ENCODE measurements at places on chromosomes 11 and 22. TPM values are rescaled to one million over a fixed set of nuclear protein-coding genes. Genes with fewer than 3 reads are reported as not detected.

GRCh38 chr22:35521358-35522224 lies 19.0 kb upstream of the RASD2 start:
- no peaks in the 10 kb centered on the region for H3K36me3 ChIP-seq
- DNase-seq, result no peak
- H3K4me3 ChIP-seq, result no peak overlapping the region
- no peaks in the 10 kb centered on the region for H3K27me3 ChIP-seq
- no peak overlapping the region for H3K27ac ChIP-seq
- H3K4me1 ChIP-seq, result no peaks in the 10 kb centered on the region

GRCh38 chr11:69477086-69477485 lies 4.4 kb upstream of the LINC01488 start:
- no peak overlapping the region for H3K4me3 ChIP-seq
- H3K36me3 ChIP-seq, result no peaks in the 10 kb centered on the region
- DNase-seq, result no peak
- no peaks in the 10 kb centered on the region for H3K27me3 ChIP-seq
- no peaks in the 10 kb centered on the region for H3K4me1 ChIP-seq
- no peak overlapping the region for H3K27ac ChIP-seq

- H3K4me1 ChIP-seq, result no peaks in the 10 kb centered on the region
- no peaks in the 10 kb centered on the region for H3K36me3 ChIP-seq
- no peak overlapping the region for H3K4me3 ChIP-seq
- H3K27ac ChIP-seq, result no peak overlapping the region
- H3K27me3 ChIP-seq, result no peaks in the 10 kb centered on the region
- DNase-seq, result no peak
These were observed 38.5 kb downstream of the DNAJC24 start for GRCh38 chr11:31408201-31408600.

DNA sequence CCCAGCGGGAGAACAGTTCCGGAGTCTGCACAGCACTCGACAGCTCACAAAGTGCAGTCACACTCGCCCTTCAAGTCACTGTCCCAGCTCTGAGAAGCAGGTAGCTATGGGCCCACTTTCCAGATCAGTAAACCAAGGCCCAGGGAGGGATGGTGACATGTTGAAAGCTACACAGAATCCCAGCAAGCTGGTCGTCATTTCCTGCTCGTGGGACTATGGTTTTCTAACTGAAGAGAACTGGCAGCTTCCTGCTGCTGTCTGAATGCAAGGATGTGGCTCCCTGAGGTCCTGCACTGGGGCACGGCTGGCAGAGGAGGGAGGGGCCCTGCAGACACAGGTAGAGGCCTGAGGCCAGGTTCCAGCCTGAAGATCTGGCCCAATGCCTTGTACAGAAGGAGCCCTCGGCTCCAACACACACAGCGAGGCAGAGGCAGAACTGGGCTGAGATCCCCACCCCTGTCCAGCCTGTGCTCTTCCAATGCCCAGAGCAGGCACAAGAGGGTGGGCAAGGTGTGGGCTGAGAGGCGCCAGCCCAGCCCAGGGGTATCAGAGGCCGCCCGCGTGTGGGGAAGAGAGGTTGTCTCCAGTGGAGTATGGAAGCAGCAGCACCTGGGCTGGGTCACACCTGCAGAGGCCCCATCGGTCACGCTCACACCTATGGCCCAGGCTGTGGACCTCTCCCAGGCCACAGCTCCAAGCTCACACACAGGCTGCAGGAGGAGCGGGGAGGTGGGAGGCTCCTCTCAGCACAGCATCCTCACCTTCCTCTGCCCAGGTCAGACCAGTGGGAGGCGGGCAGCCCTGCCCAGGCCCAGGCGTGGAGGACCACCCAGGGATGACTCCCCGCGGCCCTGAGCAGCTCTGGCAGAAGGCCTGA lies 119.2 kb downstream of the PHF21B start:
- H3K36me3 ChIP-seq, result no peaks in the 10 kb centered on the region
- no peak for DNase-seq
- H3K4me3 ChIP-seq, result no peak overlapping the region

PLAAT3 gene
- polyA plus RNA-seq, result 9.2 TPM

DNA sequence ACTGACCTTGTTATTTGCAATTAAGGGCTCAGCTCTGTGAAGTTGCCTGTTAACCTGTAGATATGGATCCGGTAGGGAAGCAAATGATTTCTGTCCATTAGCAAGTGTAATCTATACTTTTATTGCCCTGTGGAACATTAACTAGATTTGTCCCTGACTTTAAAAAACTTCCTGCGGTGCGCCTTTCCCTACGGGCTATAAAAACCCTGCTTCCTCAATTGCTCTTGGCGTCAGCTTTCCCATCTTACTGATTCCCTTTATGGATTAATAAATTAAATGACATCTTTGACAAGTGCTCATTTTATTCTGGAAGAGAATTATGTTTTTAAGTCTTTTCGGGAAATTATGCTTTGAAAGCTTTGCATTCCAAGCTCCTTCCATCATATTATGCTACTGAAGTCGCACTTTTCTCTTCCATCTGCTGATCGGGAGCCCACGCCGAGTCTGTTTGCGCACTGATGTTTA lies 18.3 kb upstream of the CLMP start:
- DNase-seq, result no peak
- H3K4me1 ChIP-seq, result no peaks in the 10 kb centered on the region
- no peak overlapping the region for H3K27ac ChIP-seq
- no peak overlapping the region for H3K4me3 ChIP-seq
- no peaks in the 10 kb centered on the region for H3K27me3 ChIP-seq

GRCh38 chr22:50308597-50308935 lies 1.1 kb upstream of the PLXNB2 start:
- no peaks in the 10 kb centered on the region for H3K27me3 ChIP-seq
- peaks cover 6% of the 10 kb centered on the region for H3K4me1 ChIP-seq
- H3K27ac ChIP-seq, result no peak overlapping the region

HSPB2 gene
- polyA plus RNA-seq, result not detected

GRCh38 chr11:99098751-99099150 lies 78.0 kb downstream of the CNTN5 start:
- no peaks in the 10 kb centered on the region for H3K27me3 ChIP-seq
- no peaks in the 10 kb centered on the region for H3K36me3 ChIP-seq
- no peaks in the 10 kb centered on the region for H3K4me1 ChIP-seq
- DNase-seq, result no peak

MFNG gene
- 441 TPM for polyA plus RNA-seq

- no peak for DNase-seq
- peaks cover 7% of the 10 kb centered on the region for H3K27me3 ChIP-seq
- no peak overlapping the region for H3K27ac ChIP-seq
These were observed 2.7 kb upstream of the RAG1 start for GRCh38 chr11:36565031-36565610.

IGLL1 gene
- not detected for polyA plus RNA-seq

DNA sequence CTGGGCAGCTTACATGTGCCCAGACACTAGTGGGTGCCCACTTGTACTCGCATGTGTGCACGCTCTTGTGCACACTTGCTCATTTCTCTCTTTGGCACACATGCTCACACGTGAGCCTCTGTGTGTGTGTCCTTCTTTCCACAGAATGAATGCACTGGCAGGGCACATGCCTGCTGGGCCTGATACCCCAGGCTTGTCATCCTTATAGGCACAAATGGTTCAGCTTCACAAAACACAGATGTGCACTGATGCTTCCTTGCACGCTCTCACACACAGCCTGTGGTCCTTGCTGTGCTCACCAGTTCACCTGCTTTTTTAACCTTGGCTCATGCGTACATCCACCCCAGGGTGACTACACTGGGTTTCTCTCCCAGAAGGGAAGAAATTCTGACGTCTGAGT lies 174.8 kb downstream of the BUD13 start:
- no peaks in the 10 kb centered on the region for H3K4me1 ChIP-seq
- no peak overlapping the region for H3K27ac ChIP-seq
- no peaks in the 10 kb centered on the region for H3K36me3 ChIP-seq
- H3K4me3 ChIP-seq, result no peak overlapping the region
- DNase-seq, result no peak

DNA sequence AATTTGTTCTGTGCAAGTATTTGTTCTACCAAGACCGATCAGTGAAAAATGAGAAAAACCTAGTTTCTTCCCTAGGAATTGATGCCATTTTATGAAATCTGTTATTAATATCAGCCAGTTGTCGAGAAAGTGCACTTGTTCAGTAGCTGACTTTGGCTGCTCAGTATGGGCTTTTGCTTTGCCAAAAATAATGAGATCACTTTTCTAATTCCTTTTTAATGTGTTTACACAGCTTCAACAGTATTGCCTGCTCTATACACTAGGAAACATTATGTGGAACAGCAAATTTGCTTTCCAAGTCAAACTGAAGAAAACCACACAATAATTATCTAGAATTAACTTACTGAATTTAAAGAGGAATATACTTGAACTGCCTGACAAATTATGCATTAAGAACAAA lies 34.4 kb downstream of the SCUBE2 start:
- no peaks in the 10 kb centered on the region for H3K36me3 ChIP-seq
- H3K4me1 ChIP-seq, result no peaks in the 10 kb centered on the region
- H3K27ac ChIP-seq, result no peak overlapping the region
- no peaks in the 10 kb centered on the region for H3K27me3 ChIP-seq

- no peak overlapping the region for H3K4me3 ChIP-seq
- no peaks in the 10 kb centered on the region for H3K4me1 ChIP-seq
- no peak for DNase-seq
These were observed 21.5 kb upstream of the CSNK2A3 start for GRCh38 chr11:11374358-11375148.

DNA sequence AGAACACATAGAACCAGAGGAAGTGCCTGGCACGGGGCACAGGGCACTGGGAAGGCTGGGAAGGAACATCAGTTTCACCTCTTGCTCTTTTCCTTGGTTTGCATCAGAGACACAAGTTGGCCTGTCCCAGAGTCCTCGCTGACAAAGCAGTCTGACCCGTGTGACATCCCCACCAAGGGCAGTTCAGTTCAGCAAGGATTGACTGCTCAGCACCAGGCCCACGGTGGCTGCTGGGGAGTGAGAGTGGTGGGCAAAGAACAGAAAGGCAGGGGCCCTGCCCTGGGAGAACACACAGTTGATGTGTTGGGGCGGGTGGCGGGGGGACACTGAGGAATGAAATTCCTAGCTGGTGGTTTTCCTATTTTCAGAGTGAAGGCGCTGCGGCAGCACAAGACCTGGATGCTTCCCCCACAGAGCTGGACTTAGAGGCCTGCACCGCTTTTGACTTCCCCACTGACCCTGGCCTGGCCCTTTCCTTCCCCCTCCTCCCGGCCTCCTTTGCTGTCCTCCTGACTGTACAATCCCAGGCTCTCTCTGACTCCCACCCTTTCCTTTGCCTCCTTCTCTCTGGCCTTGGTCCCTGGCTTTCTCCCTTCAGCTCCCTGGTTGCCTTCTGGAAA lies 2.2 kb upstream of the TMPRSS13 start:
- no peak overlapping the region for H3K4me3 ChIP-seq
- no peak overlapping the region for H3K27ac ChIP-seq
- DNase-seq, result no peak
- peaks cover 42% of the 10 kb centered on the region for H3K4me1 ChIP-seq
- peaks cover 5% of the 10 kb centered on the region for H3K27me3 ChIP-seq

DNA sequence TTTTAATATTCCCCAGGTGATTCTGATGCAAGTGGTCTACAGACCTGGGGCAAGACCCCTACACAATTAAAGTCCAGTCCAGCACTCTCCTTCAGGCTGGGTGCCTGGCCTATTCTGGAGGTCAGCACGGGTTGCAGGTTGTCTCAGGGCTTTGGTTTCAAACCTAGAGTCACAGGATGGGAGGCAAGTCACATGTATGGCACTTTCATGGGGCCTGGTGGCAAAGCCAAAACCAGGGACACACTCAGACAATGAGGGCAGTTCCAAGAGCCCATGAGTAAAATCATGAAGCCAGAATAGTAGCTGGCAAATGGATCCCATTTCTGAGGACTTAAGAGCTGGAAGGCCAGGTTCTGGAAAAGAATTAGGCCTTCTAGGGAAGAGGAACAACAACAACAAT lies 96.6 kb downstream of the KCNC1 start:
- no peak overlapping the region for H3K27ac ChIP-seq
- H3K4me3 ChIP-seq, result no peak overlapping the region
- no peak for DNase-seq
- H3K36me3 ChIP-seq, result no peaks in the 10 kb centered on the region
- H3K27me3 ChIP-seq, result no peaks in the 10 kb centered on the region

SDHAF2 gene
- polyA plus RNA-seq, result 106 TPM

- H3K36me3 ChIP-seq, result no peaks in the 10 kb centered on the region
- no peak overlapping the region for H3K27ac ChIP-seq
- no peaks in the 10 kb centered on the region for H3K4me1 ChIP-seq
- H3K4me3 ChIP-seq, result no peak overlapping the region
- H3K27me3 ChIP-seq, result no peaks in the 10 kb centered on the region
These were observed 36.9 kb downstream of the PIWIL3 start for GRCh38 chr22:24737582-24737981.

DNA sequence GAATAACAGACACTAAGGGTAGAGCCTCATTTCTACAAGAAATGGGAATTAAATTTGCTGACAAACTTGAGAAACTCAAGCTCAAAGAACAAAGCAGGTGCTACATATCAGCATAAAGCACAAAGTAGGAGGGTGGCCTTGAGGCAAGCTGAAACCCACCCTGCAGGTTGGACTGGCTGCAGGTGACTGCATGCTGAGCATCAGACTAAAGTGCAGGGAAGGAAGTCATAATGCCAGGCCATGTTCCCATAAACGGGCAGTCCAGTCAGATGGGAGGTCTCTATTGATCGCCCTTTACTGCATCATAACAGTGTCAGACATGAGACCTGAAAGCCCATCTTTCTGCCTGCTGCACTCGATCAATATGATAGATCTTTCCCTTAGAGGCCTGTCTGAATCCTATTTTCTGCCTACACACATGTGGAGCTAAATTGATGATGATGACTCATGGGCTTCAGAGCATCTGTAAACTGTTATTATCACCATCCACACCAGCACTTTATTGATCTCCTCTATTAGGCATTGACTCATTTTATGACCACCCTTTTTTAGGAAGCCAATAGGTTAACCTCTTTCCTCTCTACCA lies 224.5 kb upstream of the DDI1 start:
- no peak for DNase-seq
- no peak overlapping the region for H3K27ac ChIP-seq
- H3K4me3 ChIP-seq, result no peak overlapping the region
- no peaks in the 10 kb centered on the region for H3K4me1 ChIP-seq
- H3K27me3 ChIP-seq, result no peaks in the 10 kb centered on the region

- H3K4me3 ChIP-seq, result no peak overlapping the region
- peak; percentile 53 for DNase-seq
- H3K27ac ChIP-seq, result peak overlapping the region; percentile 62
These were observed 9.4 kb downstream of the PLAAT2 start for GRCh38 chr11:63553759-63554158.

DNA sequence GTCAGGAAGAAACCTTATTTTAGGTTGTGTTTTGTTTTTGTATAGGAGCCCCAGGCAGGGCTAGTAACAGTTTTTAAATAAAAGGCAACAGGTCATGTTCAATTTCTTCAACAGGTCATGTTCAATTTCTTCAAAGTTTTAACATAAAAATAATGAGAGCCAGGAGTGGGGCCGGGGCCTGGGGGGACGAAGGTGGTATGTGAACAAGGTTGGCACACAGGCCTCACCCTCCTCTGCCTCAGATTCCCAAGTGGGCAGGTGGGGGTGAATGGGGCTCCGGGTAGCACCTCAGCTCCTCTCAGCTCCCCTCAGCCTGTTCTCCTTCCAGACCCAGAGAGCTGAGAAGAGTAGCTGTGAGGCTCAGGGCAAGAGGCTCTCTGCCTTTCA lies 4.4 kb downstream of the DERL3 start:
- H3K4me1 ChIP-seq, result peaks cover 9% of the 10 kb centered on the region
- no peak overlapping the region for H3K27ac ChIP-seq
- DNase-seq, result no peak
- no peak overlapping the region for H3K4me3 ChIP-seq
- peaks cover 10% of the 10 kb centered on the region for H3K36me3 ChIP-seq

OR51E2 gene
- polyA plus RNA-seq, result not detected

Data from CD4-positive, alpha-beta memory T cell (primary cell).